ENCODE measurements at places on chromosomes 11 and 22. TPM values are rescaled to one million over a fixed set of nuclear protein-coding genes. Genes with fewer than 3 reads are reported as not detected.

MUC6 gene
- 9.9 TPM for polyA plus RNA-seq

FZD4 gene
- 70.8 TPM for polyA plus RNA-seq

EWSR1 gene
- polyA plus RNA-seq = 281 TPM

SCN4B gene
- 0.93 TPM for polyA plus RNA-seq

MUC5B gene
- polyA plus RNA-seq = 0.05 TPM

ABTB2 gene
- polyA plus RNA-seq = 16.3 TPM

IRAG1 gene
- 9.7 TPM for polyA plus RNA-seq

TNNT3 gene
- polyA plus RNA-seq = 6.4 TPM

CECR2 gene
- polyA plus RNA-seq = 11.1 TPM

GSTT2 gene
- polyA plus RNA-seq = 0.61 TPM

- peak; percentile 54 for DNase-seq
Observed at GRCh38 chr11:117597071-117597470, 199.9 kb downstream of the DSCAML1 start.

DNA sequence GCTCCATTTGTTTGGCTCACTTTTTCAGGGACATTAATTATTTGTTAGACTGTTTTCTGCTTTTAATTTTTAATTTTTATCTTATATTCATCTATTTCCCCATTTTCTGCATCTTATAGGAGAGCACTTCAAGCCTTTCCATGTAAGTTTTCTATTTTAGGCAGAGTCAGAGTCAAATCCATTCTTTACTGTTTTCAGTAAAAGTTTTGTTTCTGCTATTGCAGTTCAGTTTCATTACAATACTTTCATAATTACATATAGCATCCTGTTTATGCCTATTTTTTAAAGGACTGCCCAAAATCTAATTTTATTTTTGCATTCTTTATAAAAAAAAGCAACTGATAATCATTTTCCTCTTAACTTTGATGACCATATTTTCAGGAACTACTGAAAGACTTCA, 3.8 kb upstream of the OR10A5 start:
- no peak for DNase-seq

- no peak for DNase-seq
Observed at GRCh38 chr11:67411785-67412152, 3.7 kb upstream of the CARNS1 start.

- DNase-seq = no peak
Observed at GRCh38 chr11:84390441-84391078, 1104.4 kb upstream of the CCDC90B start.

DNA sequence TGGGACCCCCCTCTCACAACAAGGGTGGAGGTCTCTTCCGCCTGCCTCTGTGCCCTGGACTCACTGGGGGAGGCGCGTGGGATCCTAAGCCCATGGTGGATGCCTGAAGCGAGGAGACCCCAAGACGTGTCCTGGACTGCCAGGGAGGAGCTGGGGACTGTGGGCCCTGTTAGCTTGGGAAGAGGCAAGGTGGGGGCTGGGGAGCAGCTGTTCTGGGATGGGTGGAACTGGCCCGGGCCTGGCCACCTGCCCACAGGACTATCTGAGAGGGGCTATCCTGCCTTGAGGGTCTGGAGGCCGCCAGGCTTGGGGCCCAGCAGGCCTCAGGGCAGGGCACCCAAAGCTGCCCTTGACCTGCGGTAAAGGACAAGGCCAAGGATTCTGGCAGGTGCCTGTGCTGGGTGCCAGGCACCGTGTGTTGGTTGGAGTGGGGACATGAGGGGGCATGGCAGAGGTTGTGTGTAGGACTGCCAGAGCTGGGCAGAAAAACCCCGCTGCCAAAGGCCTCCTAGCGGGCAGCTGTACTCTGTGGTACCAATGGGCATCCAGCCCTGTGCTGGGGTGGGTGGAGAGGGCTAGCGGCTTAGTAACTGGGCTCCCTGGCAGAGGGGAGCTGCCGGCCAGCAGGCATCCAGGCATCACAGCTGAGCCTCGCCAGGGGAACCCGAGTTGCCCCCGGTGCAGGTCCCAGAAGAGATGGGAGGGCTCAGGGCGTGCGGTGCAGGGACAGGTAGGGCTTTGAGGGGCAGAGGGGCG, 670 bp downstream of the LSP1 start:
- DNase-seq = no peak

GRCh38 chr22:17086296-17086695, 1.5 kb downstream of the IL17RA start:
- DNase-seq = no peak

GRCh38 chr11:119878990-119879389, 150.0 kb upstream of the NECTIN1 start:
- no peak for DNase-seq

- DNase-seq = no peak
Observed at GRCh38 chr22:34437140-34437539, 516.9 kb upstream of the LARGE1 start.

GRCh38 chr11:128948583-128948982, 5.9 kb upstream of the TP53AIP1 start:
- no peak for DNase-seq

GRCh38 chr11:26858098-26858497, 135.8 kb upstream of the FIBIN start:
- DNase-seq = no peak

DNA sequence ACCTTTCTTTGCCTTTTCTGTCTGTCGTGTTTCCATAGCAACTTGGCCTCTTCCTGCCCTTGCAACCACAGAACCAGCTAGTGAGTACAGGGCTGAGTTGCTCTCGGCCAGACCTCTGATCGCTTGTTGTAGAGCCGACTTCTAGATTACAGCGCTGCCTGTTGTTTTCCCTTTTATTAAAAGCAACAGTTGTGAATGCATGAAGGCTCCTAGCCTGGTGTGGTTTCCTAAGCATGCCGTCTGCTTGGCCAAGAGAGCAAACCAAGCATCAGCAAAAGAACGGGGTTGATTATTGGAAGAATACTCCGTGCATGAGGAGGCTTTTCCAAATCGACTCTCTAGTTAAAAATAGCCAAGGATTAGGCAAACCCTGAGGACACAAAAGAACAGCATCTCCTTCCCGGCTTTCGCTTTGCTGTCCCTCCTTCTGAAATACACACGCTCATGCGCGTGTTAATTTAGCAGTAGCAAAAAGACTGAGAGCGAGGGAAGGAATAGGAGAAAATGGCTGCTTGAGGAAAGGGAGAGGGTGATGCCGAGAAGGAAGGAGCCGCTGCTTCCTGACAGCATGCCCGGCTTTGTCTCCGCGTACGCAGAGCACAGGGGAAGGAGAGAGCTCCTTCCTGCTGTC, 71.5 kb upstream of the TTC12 start:
- DNase-seq = no peak

DNA sequence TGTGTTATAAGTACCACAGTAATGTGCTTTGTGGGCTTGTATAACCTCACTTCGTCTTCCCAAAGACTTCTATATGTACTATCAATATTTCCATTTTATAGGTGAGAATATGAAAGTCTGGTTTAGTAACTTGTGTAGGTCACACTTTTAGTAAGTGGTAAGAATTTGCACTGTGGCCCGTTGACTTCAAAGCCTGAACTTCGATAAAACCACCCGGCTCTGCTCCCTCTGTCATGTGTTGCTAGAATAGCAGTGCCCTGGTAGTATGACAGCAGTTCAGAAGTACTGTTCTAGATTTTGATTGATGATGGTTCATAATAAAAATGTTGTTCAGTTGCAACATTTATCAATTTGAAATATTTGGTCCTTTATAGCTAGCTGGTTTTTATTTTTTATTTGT, 110.2 kb upstream of the SORL1-AS1 start:
- DNase-seq = no peak

DNA sequence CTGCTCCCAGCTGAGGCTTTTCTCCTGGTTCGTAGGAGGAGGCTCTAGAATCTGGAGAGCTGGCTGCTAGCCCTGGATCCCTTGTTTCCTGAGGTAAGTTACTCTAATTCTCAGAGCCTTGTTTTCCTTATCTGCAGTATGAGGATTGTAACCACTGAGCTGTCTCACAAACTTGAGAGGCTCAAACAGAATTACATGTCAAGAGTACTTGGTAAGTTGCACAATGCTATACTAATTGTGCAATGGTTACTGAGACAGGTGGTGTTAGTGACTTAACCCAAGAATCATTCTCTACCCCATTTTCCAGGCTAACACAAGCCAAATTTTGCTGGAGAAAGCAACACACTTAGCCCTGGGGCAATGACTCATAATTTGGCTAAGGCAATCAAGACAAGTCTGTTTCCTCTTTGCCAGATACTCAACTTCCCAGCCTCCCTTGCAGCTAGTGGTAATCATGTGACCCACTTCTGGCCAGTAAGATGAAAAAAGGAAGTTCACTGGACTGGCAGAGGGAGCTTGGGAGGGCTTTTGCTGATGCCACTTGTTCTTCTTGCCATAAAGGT, 348.0 kb downstream of the TENM4 start:
- no peak for DNase-seq

- DNase-seq = no peak
Observed at GRCh38 chr11:69657456-69657910, 16.5 kb downstream of the CCND1 start.

GRCh38 chr11:111538407-111539114, 2.0 kb upstream of the LAYN start:
- DNase-seq = no peak

GRCh38 chr22:20783844-20784723, 10.2 kb downstream of the SERPIND1 start:
- DNase-seq = peak; percentile 28

GRCh38 chr11:116851626-116852025, 14.2 kb upstream of the APOA1 start:
- DNase-seq = no peak

DNA sequence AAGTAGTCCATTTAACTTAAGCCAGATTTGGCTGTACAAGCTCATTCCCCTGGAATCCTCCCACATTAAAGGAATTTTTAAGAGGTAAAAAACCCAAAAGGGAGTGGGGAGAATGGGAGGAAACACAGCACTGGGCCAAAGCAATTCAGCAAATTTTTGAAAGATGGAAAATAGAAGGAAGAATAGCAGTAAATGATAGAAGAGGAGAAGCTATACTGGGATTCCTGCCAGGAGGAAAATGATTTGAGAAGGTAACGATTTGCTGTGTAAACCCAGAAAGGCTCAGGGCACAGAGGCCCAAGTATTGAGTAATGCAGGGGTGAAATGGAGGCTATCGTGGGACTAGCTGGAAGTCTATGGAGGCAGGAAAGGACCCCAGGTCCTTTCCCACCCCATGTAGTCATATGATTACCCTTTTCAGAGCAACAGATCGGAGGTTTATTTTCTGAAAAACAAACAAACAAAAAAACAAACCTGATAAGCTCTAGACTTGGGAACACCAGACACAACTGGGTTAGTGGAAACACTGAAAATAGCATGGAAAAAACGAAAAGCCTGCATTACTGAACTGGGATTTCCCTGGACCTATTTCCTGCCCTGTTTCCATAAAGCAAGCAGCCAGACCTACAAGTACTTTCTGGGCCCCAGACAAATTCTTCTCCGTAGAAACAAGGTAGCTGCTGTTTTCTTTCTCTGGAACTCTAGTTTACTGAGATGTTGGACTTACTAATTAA, 140.0 kb downstream of the SWAP70 start:
- DNase-seq = no peak

DNA sequence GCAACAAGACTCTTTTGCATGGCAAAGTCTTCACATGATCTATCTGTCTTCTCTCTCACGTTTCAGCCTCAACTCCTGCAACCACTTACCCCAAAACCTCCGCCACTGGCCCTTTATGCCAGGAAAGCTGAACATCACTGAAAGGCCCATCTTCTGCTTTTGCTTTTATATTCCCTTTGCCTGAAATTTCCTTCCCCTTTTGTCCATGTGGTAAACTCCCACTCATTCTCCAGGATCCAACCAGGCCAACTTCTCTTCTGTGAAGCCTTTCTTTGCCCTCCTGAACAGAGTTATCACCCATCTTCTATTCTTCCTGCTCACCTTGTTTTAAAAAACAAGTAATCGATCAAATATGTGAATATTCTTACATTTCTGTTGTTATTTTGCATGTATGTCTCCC, 117.8 kb downstream of the WNT11 start:
- no peak for DNase-seq

- DNase-seq = no peak
Observed at GRCh38 chr11:31814176-31814868, 3.2 kb upstream of the PAX6 start.

DNA sequence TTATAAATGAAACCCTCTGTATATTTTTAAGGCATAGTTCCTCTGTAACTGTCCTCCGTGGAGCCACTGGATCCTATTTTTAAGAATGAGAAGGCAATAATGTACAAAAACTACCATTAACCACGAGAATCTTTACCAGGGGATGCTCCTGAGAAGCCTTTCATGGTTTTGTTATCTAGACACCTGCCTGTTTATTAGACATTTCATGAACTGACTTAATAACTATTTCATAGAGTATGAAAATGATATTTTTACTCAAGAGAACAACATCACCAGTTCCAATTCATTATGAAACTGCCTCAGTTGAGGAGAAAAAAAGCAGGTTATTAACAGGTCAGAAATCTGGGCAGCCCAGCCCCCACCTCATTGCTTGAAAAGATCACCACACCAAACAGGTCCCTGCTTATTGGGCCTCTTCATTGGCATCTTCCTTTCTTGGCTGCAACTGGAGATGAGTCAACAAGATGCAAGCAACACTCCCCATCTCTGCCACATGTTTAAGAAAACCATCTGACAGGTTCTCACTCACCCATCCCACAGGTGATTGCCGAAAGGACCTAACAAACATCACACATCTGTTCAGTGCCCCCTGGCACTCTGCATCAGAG, 27.8 kb downstream of the ETS1 start:
- no peak for DNase-seq

- DNase-seq = no peak
Observed at GRCh38 chr11:132504501-132505041, 1027.7 kb downstream of the OPCML start.

DNA sequence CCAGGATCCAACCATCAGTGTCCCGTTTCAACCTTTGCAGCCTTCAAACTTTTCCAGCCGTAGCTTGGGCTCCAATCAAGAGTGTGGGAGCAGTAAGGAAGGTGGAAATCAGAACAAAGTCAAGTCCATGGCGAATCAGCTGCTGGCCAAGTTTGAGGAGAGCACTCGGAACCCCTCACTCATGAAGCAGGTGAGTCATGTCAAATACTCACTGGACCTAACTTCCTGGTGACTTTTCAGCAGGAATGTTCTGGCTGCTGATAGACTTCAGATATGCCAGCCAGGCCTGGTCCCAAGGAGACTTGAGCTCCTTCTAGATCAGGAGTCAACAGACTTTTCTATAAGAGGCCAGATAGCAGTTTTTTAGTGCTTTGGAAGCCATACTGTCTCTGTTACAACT, 129.0 kb downstream of the MICAL2 start:
- no peak for DNase-seq

DNA sequence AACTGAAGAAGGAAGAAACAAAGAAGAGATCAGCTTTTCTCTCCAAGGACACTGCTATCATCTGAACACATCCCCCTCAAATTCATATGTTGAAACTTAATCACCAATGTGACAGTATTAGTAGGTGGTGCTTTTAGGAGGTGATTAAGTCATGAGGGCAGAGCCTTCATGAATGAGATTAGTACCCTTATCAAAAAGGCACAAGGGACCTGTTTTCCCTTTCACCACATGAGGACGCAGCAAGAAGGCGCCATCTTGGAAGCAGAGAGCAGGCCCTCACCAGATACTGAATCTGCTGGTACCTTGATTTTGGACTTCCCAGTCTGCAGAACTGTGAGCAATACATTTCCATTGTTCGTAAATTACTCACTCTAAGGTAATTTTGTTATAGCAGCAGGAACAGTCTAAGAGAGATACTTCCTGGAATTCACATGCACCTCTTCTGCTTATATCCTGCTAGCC, 20.9 kb upstream of the CREB3L1 start:
- no peak for DNase-seq
